Gastrocnemius medialis (tissue), 4 donors: ENCODE measurements at places on chromosomes 7 and 10. TPM values are rescaled to one million over a fixed set of nuclear protein-coding genes. Genes with fewer than 3 reads are reported as not detected.
A peak's percentile ranks its signal among the peaks of the same experiment; 100 is the strongest.

DNA sequence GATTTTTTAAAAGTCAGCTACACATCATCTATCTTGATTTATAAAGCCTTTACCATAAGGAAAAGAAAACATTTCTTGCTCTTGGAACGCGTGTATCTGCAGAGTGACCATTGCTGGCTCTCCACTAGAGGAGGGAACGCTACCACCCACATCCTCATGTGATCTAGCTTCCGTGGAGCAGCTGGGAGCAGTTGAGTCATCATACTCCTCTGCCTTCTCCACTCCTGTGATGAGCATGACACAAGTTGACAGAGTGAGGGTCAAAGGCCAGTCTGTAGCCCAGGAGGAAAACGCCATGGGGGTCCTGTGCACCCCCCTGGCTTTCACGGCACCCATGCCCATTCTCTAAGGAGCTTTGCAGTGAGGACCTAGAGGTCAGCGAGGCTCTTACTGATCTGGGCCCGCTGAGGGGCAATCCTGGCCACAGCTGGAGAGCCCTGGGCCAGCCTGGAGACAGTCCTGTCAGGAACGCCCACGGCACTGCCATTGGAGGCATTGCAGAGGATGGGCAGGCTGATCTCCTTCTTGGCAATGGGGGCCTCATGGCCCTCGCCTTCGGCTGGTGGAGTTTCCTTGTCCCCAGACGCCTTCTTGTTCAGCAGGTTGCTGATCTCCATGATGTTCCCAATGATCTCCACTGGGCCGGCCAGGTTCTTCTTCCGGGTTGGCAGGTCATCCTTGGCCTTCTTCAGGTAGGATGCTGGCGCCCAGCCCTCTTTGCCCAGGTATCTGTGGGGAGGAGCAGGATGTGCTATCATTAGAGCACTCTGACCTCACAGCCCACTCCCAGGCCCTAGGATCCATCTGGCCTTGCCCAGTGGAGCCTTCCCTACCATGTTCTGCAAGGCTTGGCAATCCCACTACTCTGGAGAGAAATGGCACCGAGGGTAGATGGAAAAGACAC lies 119.2 kb downstream of the NEURL1 start:
- H3K27ac ChIP-seq = peak overlapping the region; percentile 69
- DNase-seq = peak; percentile 43
- H3K4me3 ChIP-seq = no peak overlapping the region
- H3K27me3 ChIP-seq = no peaks in the 10 kb centered on the region
- no peaks in the 10 kb centered on the region for H3K36me3 ChIP-seq

Gene PNLIP
- total RNA-seq = not detected

GRCh38 chr7:138500892-138501291 lies 40.8 kb downstream of the TRIM24 start:
- H3K4me3 ChIP-seq = no peak overlapping the region
- peaks cover 6% of the 10 kb centered on the region for H3K4me1 ChIP-seq
- DNase-seq = no peak
- no peaks in the 10 kb centered on the region for H3K36me3 ChIP-seq

Gene BHLHA15
- total RNA-seq = 2.1 TPM

DNA sequence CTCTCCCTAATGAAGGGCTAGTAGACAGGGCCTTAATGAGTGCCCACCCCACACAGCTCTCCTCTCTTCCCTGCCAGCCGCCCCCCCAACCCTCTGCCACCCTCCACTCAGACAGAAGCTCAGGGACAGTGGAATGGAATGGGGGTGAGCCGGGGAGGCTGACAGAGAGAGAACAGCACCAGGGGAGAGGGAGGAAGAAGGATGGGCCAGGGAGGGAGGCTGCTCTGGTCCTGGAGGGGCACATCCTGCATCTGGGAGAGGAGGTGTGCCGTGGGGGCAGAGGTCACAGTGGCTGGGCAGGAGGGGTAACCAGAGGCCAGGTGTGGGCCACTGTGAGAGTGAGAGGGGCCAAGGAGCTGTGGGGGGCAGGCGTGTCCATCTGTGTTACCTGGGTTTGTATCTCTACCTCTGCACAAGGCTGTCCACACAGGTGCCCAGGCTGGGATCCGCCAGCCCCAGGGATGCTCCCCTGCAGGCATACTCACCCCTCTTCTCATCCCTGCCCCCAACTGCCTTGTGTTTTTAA lies 2.4 kb downstream of the NYAP1 start:
- H3K4me1 ChIP-seq = peaks cover 5% of the 10 kb centered on the region
- no peak overlapping the region for H3K27ac ChIP-seq
- no peak overlapping the region for H3K4me3 ChIP-seq
- DNase-seq = no peak
